GM13976 (cell line): ENCODE measurements at places on chromosomes 12 and 14.

DNA sequence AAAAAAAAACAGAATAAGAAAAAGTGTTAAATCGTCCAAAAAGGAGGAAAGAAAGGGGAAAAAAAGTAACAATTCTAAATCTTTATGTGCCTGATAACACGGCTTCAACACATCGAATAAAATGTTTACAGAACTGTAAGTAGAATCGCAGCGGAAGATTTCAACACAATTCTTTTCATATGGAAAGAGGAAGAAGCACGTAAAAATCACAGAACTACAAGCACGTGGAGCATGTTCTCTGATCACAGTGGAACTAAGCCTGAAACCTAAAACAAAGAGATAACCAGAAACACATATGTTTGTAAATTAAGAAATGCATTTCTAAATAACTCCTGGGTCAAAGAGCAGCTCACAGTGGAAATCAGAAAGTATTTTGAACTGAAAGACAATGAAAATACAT, 8.7 kb downstream of the CLEC7A start:
- DNase-seq, result no peak

- DNase-seq, result peak; percentile 67
These were observed 2.0 kb upstream of the ART4 start for GRCh38 chr12:14845350-14845750.

DNA sequence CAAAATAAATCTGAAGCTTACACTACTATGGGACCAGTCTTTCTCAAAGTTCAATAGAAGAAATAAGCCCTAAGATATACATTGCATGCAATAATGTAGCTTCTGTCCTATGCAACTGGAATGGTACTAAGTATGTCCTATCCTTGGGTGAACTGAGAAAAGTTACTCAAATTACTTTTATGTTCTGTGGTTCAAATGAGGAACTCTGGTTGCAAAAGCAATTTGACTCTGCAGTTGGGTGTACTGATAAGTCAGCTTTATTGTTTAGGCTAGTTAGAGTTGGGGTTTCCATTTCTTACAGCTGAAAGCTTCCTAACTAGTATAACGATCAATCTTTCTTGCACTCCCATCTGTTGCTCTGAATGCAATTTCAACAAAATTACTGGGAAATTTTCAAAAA, 29.2 kb downstream of the GPR135 start:
- no peak for DNase-seq

DNA sequence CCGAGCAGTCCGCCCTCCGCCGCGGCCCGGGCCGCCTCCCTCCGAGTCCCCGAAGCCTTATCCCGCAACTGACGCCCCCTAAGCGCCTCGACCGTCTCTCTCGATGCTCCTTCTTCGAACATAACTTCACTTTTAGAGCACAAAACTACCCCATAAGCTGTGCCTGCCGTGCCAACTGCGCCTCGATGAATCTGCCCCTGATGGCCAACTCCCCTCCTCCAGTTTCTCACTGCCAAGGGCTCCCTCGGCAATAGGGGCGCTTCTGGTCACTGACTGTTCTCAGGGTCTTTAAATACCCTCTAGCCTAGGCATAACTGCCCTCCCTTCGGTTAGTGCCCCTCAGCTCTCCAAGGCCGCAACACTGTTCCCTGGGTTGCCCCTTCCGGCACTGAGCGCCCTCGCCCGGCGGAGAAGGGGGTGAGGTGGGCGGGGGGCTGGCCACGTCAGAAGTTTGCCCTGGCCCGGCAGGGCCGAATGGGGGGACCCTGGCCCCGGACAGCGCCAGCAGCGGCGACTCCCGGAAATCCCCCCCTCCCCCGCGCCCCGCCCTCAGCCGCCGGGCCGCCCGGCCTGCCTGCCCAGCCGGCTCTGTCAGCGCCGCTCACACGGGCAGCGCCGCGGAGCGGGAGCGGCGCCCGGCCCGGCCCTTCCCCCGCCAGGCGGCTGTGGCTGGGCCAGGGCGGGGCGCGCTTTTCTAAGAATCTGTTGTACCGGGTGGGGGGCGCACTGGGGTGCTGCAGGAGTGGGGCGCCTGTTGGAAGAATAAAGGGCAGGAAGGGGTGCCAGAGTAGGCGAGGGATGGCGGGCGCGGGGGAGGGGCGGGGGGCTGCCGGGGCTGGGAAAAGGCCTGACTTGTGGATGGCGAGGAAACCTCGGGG, 10.6 kb downstream of the RARG start:
- peak; percentile 82 for DNase-seq

GRCh38 chr12:19044891-19045290, 84.6 kb upstream of the PLEKHA5 start:
- DNase-seq, result no peak

DNA sequence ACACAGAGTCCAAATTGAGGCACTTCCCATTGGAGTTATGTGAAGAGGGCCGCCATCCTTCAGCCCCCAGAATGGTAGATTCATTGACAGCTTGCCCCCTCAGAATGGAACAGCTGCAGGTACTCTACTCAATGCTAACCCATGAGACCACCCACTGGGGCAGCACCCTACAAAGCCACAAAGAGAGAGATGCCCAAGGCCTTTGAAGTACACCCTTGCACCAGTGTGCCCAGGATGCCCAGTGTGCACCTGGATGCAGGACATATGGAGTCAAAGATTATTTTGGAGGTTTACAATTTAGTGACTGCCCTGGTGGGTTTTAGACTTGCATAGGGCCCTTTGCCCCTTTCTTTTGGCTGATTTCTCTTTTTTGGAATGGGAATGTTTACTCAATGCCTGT, 933.9 kb downstream of the SLC16A7 start:
- no peak for DNase-seq

DNA sequence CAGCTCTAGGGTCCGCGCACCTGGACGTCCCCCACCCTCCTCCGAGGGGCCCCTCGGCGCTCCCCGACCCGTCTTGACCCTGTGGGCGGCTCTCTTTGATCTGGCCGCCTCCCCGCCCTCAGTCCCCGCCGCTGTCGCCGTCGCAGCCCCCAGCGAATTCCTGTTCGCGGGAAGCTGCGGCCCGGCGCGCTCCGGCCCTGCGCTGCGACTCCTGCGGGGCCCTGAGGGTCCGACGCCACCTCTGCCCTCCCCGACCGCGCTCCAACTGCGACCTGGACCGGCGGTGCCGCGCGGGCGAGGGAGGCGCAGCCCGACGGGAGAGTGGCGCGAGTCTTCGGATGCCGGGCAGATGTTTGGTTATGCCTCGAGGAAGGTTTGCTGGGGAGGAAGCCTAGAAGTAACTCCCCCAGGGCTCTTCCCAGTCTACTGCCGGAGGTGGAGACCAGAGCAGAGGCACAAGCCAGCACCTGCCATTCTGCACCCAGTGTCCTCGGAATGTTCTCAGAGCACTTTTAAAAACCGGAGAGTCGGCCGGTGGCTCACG, 440 bp upstream of the ISM2 start:
- peak; percentile 69 for DNase-seq

GRCh38 chr12:4858386-4858785, 51.3 kb upstream of the KCNA1 start:
- no peak for DNase-seq

GRCh38 chr14:65331652-65332051, 80.9 kb upstream of the FUT8 start:
- no peak for DNase-seq

- DNase-seq, result peak; percentile 33
These were observed 42.9 kb downstream of the TRIP11 start for GRCh38 chr14:91996948-91997371.

DNA sequence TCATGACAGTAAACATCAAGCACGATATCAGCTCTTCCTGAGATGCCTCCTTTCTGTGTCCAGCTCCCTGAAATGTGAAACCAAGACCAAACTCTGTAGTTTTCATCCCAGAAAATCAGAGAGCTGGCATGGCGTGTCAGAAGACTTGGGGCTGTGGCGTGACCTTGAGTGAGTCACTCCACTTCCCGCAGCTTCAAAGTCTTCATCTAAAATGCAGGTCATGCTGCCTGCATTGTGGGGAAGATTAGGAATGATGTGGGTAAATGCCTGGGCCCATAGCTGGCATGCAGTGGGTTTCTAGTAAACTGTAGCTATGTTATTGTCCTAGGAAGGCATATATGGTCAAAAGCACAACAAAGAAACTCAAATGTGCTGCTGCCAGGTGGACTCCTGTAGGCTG, 28.8 kb downstream of the OAS2 start:
- no peak for DNase-seq

DNA sequence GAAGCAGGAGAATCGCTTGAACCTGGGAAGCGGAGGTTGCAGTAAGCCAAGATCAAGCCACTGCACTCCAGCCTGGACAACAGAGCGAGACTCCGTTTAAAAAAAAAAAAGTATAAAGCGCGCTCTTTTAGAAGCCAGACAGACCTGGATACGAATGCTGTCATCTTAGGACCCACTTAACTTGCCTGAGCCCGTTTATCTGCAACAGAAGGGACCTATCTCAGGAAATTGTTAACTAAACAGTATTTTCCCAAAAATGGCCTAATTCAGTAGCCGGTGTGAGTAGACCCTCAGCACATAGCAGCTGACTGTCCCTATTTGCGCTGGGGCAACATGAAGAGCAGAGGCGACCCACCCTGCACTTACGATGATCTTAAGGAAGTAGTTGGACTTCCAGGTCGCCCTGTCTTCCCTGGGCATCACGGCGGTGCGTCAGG, 529 bp downstream of the RPLP0 start:
- no peak for DNase-seq

- DNase-seq, result peak; percentile 77
These were observed 40.2 kb upstream of the FBRSL1 start for GRCh38 chr12:132449565-132450417.

- no peak for DNase-seq
These were observed 37.1 kb downstream of the MDM2 start for GRCh38 chr12:68844788-68845695.

GRCh38 chr12:749751-750270, 2.6 kb upstream of the WNK1 start:
- no peak for DNase-seq

GRCh38 chr12:132175496-132176384, 31.5 kb downstream of the NOC4L start:
- DNase-seq, result no peak

- DNase-seq, result no peak
These were observed 56.2 kb downstream of the ACTN1 start for GRCh38 chr14:68922886-68923285.

DNA sequence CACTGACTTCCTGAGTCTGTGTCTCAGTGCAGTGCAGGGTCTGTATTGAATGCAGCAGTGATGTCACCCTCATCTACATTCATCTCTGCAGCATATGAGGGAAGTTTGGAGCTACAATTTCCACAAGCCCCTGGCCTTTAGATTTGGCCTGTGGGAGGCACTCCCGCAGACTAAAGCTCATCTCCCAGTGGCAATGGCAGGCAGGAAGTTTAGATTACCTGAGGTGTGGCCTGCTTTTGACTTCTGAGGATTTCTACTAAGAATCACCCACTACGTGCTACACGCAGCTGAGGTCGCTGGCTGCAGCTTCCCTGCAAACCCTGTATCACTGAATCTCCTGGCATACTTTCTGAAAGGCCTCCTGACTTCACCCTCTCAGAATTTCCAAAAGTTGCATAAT, 202.2 kb upstream of the PRKD1 start:
- no peak for DNase-seq

- DNase-seq, result no peak
These were observed 31.8 kb upstream of the RCOR1 start for GRCh38 chr14:102560458-102561261.

GRCh38 chr14:69671365-69672030, 60.1 kb downstream of the SUSD6 start:
- no peak for DNase-seq

DNA sequence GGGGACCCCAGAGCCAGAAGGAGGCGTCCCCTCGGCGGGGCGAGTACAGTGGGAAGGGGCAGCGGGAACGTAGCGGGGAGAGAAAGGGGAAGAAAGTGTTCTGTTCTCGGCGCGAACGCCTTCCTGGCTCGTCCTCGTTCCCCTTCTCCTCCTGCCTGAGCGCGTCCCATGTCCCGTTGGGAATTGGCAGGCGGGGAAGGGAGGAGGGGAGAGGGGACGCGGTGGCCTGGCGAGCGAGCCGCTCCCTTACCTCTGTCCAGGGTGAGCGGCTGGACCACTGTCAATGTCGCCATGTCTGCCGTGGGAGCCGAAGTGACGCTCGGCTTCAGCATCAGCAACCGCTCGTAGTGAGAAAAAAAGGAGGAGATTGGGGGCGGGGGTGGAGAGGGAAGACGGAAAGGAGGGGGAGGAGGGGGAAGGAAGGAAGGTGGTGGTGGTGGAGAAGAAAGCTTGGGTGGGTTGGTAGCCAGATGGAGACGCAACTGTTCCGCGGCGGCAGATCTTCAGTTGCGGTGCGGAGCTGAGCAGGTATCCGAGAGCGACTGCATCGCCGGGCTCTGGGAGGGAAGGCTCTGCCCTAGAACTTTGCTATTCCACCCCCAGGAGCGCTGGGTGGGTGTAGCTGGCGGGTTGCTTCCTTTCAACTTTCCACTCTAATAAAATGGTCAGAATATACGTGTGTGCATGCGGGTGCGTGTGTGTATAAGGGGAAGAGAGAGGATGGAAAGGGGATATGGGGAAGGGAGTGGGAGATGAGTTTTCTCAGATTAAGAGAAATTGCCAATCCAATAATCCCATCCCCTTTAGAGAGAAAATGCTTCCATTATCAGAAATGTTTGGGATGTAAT, at the start of gene LIN7A:
TSS of gene LIN7A (minus strand) at position 544 of the 848 bp plus-strand sequence. CDS start at position 332, 212 bp downstream.
- peak; percentile 42 for DNase-seq

GRCh38 chr14:75113932-75114539, 12.8 kb downstream of the NEK9 start:
- no peak for DNase-seq

DNA sequence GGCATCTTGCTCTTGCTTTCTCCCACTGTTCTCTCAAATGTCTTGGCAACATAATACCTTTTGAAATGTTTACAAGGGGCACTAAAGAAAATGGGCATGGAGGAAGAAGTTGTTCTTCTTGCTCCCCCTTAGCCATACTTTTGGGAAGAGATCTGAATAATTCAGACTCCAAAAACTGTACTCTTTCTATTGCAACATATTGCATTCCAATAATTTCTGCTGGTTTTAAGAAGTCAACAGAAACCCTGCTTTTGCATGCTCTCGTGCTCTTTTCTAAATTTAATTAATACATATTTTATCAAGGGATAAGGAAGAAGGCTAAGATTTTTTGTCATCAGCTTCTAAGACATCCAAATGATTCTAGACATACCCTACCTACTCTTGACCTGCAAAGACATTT, 409.9 kb upstream of the SOX5 start:
- DNase-seq, result no peak

DNA sequence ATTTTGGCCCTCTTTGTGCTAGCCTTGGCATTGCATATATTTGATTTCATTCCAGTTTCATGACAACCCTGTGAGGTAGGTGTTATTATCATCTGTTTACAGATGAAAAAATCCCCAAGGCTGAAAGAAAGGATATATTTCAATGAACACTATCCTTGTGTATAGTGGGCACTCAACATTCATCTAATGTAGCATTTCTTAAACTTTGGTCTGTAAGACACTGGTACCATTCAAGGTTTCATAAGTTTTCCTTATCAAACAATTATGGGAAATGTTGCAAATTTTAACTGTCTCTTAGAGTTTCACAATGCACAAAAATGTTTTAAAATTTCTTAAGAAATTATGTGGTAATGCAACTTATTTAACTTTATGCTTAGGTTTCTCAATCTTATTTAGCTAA, 44.3 kb downstream of the ATP23 start:
- DNase-seq, result no peak
